ENCODE measurements at places on chromosomes 7 and 10.

- DNase-seq = no peak
These were observed 131.9 kb downstream of the CALCR start for GRCh38 chr7:93442478-93443224.

DNA sequence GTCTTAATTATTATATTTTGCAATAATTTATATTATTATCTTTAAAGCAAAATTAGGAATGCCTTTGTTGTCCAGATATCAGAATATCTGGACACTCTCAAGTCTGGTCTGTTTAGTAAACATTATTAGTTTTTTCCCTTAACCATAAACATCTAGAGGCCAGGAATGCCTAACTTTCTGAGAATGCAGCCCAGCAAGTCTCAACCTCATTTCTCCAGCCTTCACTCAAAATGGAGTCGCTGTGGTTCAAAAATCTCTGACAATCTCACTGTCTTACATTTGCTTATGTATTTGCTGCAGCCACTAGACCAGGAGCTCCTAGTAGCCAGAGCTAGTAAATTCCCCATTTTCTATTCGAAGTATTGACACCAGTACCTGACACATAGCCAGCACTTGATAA, 49.7 kb upstream of the INHBA start:
- DNase-seq = no peak

GRCh38 chr10:4343873-4344272, 482.1 kb upstream of the AKR1E2 start:
- DNase-seq = no peak

GRCh38 chr7:45311597-45311996, 154.0 kb downstream of the RAMP3 start:
- no peak for DNase-seq

GRCh38 chr7:129591868-129592267, 19.7 kb upstream of the NRF1 start:
- no peak for DNase-seq

DNA sequence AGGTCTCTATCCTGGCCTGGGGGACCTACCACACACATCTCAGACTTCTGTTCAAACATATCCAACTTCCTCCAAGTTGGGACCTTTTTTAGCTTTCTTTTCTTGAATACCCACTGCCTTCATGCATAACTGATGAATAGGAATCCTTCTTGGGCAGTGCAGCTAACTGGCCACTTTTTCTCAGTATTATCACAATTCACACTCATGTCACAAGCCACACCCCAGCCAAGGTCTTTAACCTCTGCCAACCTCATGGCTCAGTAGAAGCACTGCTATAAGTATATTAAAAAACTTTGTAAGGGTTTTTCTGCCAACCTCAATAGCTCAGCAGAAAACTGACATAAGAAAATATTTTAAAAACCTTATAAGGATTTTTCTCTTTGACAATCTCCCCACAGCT, 44.5 kb downstream of the HHEX start:
- DNase-seq = no peak

- no peak for DNase-seq
These were observed 31.7 kb upstream of the HERPUD2 start for GRCh38 chr7:35726654-35727053.

Measured in AG09319 (cell line).